ENCODE measurements at places on chromosomes 1 and 21.

DNA sequence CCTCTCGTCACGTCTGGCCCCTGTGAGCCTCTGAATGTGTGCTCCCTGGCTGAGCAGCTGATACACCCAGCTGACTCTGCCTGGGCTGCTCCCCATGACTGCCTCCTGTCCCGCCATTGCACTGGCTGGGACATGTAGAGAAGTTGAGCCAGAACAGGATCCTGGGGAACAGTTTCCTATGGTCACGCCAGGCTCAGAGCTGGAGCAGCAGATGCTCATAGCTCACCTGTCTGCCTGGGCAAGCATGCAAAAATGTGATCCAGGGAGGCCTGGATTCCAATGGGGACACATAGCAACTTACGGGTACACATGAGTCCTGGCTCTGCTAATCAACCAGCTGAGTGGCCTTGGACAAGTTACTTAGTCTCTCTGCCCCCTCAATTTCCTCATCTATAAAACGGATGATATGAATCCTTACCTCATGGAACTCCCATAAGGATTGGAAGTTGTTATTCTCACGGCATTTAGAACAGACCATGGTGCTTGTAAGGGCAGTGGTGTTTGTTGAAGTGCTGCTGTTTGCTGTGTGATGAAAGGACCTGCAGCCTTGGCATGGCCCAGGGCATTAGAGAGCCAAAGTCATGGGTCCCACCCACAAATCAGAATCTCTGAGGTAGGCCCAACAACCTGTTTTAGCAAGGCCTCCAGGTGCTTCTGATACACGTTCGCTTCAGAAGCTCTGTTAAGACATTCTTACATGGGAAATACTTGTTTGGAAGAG, 150.3 kb upstream of the VANGL1 start:
- no peak for DNase-seq

DNA sequence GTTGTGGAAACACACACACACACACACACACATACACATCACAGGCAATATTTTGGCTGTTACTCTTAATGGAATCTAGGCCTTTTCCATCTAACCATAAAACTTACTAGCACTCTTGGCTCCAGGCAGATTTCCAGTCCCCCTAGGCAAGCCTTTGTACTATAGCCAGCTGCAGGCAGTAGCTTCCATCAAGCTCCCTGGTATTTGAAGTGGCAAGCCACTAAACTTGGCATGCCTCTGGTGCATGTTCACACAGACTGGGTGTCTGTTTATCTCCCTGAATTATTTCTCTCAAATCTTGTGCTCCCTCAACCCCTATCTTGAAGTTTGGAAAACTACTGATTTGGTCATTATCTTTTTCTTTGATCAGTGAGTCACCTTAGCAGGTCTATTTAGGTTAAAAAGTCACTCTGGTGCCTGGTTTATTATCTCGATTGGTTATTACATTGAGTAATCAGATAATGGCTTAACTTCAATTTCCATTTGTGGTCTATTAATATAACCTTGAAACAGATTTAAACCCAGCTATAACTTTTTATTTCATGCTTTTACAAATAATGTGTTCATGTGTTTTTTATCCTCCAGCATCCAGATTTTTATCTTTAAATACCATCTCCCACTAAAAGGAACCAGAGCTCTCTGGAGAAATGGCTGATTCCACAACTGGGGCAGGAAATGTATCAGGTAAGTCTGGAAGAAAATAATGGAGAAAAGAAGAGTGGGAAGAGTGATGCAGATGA, 2.7 kb upstream of the RBM15 start:
- peak; percentile 17 for DNase-seq

GRCh38 chr1:197786280-197786679, 11.0 kb upstream of the DENND1B start:
- DNase-seq, result no peak

- DNase-seq, result no peak
Observed at GRCh38 chr1:186735463-186735862, 55.2 kb upstream of the PTGS2 start.

DNA sequence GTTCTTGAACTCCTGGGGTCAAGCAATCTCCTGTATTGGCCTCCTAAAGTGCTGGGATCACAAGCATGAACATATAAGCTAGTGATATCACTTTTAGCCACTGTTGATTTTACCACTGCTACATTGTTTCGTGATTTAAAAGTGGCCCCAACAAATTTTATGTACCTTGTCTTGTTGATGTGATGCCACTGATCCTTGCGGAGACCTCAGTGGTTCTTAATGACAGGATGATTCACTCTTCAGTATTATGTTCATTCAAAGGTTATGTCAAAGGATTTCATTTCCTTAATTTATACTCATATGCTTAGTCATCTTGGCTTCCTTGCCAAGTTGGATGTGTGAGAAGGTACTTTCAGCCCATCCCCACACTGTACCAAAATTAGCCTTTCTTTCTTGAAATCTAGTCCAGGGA, 12.1 kb downstream of the PRKACB start:
- DNase-seq, result peak; percentile 92

DNA sequence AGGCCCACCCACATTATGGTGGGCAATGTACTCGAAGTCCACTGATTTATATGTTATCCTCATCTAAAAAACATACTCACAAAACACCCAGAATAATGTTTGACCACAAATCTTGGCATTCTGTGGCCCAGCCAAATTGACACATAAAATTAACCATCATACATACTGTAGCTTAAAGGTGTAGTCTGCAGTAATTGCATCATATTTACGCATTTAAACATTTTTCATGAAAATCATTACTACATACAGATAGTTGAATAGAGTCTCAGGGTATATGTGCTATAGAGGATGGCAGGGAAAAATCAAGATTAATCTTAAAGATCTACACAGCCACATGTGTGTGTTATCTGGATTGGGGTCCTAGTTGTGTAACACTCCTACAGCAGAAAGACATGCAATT, 14.5 kb downstream of the ZNF697 start:
- DNase-seq, result no peak

GRCh38 chr1:32706491-32706890, 3.9 kb upstream of the SYNC start:
- DNase-seq, result peak; percentile 13

DNA sequence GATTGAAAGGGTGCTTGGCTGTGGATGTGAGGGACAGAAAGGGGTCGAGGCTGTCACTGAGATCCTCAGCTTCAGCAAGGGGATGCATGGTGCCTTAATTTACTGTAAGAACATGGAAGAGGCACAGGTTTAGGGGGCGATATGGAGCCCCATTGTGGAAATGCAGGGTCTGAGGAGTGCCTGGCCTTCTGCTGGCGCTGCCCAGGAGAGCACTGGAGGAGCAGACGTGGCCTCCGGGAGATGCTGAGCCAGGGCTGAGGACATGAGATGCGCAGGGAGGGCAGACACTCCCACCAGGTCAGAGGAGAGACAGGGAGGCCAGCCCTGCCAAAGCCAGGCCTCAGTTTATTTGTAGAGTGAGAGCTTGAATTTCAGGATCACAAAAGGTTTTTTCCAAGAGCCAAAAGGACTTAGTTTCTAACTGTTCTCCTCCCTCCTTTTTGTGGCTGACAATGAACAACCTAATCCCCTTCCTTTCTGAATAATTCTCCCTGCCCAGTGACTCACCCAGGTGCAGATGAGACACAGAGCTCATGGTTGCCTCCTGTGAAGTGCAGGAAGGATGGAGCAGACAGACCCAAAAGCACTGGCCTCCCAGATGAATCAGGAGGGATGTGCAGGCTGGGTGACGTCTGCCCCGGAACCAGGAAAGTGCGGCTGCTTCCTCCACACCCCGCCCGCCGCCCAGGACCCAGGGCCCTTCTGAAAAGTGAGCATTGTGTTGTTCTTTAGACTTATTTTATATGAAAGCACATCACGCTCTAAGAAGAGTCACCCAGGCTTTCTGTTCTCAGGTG, 73.0 kb upstream of the TMPRSS2 start:
- no peak for DNase-seq

DNA sequence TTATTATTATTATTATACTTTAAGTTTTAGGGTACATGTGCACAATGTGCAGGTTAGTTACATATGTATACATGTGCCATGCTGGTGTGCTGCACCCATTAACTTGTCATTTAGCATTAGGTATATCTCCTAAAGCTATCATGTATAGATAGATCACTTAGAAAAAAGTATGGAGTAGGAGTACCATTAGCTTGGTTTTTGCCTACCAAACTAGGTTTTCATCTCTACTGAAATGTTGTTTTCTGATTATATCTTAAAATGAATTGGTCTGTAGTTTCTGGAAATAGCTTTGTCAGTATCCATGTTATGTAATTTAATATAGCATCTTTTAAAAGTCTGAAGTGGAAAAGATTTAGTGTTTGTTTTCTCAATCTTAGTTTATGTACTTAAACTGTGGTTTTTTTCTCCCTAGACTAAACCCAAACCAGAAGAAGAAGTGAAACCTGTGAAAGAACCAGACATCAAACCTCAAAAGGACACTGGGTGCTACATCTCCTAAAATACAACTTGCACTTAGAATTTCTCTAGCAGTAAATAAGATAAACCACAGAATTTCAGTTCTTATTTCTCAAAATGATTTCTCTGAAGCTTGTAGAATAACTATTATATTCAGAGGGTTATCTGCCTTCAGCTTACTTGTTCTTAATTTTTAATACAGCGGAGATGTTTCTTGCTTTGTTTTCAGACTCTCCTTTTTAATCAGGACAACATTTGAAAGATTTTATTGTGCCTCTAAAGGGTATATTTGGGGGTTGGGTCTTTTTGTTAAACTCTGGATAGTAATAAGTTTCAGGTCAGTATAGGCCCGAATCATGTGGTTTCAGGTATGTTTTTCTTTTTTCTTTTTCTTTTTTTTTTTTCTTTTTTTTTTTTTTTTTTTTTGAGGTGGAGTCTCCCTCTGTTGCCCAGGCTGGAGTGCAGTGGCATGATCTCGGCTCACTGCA, 4.5 kb upstream of the FAM177B start:
- DNase-seq, result no peak

GRCh38 chr1:102185260-102185659, 188.5 kb upstream of the OLFM3 start:
- DNase-seq, result no peak

DNA sequence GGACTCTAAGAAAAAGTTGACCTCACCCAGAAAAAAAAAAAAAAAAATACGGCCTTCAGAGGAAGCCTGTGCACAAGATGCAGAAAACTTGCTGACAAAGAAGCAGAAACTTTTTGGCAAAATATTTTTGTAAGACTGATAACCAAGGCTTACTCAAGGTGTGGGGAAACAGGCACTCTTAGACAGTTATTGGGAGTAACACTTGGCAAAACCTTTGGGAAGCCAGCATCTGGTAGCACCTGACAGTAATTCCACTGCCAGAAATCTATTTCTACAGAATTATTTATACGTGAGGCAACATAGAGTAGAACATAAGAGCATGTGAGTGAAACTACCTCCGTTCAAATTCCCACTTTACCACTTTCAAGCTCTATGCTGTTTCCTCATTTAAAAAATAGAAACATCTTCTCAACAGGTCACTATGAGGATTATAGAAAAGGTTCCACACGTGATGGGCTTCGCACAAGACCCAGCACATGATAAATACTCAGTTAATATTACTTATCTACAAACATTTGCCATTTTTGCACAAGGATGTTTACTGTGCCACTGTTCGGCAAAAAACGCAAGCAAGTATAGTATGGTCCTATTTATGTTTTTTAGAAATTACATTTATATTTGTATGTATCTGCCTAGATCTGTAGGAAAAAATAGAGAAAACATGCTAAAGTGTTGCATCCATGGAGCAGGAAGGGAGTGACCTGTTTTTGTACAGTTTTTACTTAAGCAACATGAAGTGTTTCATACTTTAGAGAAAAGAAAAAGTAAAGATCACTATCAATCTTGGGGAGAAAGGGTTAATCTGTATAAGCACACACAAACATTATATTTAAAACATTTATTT, 22.2 kb downstream of the MRPL39 start:
- no peak for DNase-seq

DNA sequence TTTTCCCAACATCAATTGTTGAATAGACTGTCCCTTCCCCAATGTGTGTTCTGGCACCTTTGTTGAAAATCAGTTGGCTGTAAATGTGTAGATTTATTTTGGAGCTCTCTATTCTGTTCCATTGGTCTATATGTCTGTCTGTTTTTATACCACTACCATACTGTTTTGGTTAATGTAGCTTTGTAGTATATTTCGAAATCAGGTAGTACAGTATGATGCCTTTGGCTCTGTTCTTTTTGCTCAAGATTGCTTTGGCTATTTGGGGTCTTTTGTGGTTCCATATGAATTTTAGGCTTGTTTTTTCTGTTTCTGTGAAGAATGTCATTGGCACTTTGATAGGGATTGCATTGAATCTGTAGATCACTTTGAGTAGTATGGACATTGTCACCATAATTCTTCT, 8.1 kb downstream of the ACOT11 start:
- DNase-seq, result no peak

GRCh38 chr1:58574816-58575215, 2.2 kb downstream of the TACSTD2 start:
- DNase-seq, result no peak

DNA sequence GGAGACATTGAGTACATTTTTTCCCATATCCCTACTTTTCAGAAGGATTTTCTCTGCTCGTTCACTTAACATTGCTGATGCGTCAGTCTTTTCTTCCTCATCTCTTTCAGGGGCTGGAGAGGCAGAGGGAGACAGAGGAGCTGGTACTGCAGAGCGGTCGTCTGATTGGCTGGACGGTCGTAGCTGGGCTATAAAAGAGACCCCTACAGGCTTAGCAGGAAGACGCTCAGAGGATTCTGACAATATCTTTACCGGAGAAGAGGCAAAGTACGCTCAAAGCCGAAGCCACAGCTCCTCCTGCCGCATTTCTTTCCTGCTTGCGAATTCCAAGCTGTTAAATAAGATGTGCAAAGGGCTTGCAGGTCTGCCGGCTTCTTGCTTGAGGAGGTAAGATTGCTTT, at the start of gene RGS4:
Gene RGS4, plus strand, starts transcription at position 220 of the 400 bp plus-strand sequence. Its CDS starts 124 bp downstream, at position 344.
- peak; percentile 98 for DNase-seq

DNA sequence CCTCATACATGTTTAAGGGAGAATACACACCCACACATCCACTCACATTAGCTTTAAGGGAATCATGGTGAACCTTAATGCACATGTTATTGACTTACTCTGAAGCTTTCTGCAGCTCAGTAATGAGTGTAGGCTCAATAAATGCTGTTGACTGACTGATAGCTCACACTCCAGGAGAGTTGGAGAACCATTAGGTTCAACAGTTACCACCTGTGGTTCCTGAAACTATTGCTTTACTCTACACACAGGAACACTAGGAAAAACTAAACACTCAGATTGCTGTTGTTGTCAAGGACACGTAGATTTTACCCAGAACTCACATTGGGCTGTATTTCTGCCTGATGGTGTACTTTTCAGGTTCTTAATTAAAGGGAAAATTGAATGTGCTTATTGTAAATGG, 37.3 kb downstream of the ZC3H11B start:
- DNase-seq, result no peak

DNA sequence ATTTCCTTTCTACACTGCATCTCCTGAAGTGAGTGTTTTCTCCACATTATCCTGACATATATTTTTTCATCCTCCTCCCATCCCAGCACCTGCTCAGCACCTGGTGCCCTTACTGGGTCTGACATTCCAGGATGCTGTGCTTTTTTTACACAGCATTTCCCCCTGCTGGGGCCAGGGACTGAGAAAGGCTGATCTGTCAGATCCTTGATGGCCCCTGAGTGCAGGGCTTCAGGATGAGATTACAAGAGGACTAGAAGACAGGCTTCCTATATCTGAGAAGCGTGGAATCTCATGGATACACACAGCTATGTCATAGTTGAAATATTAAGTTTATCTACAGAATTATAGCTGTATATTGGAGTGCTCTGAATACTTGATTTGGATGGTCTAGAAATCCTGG, 24.4 kb downstream of the RCAN1 start:
- no peak for DNase-seq

Data from astrocyte of the spinal cord (primary cell).